Left hindlimb (tissue), 1 donor: ENCODE measurements at places on chromosomes 6 and 20.
A peak's percentile ranks its signal among the peaks of the same experiment; 100 is the strongest.

DNA sequence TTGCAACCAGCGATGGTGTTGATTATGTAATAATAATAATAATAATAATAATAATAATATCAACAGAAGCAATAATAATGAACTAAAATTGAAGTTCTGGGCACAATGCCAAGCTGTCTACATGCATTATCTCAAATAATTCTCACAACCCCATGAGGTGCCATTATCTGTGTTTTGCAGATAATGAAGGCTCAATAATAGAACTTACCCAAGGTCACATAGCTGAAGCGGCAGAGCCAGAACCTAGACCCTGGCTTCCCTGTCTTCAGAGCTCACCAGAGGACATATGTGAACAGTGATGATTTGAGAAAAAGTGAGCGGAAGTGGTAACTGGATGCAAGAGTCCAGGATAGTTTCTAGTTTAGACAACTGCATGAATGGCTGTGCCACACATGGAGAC lies 91.0 kb downstream of the HIVEP1 start:
- DNase-seq: no peak

DNA sequence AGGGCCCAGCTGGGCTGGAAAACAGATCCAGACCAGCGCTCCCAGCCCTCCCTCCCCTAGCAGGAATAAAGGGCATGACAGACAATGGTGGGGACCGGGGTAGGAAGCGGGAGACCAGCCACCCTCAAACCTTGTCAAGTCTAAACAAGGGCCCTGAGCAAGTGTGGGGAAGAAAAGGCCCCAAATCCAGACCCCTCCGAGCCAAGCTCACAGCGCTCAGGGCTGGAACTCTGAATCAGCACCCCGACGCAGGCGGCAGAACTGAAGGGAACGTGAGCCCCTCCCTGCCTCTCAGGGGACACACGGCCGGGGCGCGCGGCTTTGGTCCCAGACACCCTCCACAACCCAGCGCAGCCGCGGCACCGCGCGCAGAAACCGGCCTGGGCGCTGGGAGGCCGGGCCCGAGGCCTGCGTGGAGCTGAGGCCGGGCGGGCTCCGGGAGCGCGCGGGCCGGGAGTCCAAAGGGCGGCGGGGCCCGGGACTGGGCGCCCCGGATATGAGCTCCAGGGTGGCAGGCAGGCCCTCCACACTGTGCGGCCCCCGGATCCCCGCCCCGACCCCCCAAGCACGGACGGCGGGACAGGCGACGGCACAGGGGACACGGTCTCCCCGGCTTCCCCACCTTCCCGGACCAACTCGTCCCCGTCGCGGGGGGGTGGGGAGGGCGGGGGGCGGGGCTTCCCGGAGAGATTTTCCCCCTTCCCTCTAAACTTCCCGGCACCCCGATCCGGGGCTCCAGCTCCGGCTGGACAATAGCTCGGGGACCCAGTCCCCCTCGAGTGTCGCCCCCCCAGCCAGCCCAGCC lies 641 bp downstream of the TEAD3 start:
- no peak for DNase-seq

- peak; percentile 45 for DNase-seq
Observed at GRCh38 chr6:14228571-14228970, 111.0 kb downstream of the CD83 start.

DNA sequence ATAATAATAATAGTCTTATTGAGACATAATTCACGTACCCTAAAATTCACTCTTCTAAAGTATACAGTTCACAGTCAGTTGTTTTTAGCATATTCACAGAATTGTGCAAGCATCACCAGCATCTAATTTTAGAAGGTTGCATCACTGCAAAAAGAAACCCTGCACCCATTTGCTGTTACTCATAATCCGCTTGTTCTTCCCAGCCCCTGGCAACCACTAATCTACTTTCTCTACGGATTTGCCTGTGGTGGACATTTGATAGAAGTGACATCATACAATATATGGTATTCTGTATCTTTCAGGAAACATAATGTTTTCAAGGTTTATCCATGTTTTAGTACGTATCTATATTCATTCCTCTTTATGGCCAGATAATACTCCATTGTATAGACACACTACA lies 41.5 kb upstream of the FAM184A start:
- DNase-seq: no peak

DNA sequence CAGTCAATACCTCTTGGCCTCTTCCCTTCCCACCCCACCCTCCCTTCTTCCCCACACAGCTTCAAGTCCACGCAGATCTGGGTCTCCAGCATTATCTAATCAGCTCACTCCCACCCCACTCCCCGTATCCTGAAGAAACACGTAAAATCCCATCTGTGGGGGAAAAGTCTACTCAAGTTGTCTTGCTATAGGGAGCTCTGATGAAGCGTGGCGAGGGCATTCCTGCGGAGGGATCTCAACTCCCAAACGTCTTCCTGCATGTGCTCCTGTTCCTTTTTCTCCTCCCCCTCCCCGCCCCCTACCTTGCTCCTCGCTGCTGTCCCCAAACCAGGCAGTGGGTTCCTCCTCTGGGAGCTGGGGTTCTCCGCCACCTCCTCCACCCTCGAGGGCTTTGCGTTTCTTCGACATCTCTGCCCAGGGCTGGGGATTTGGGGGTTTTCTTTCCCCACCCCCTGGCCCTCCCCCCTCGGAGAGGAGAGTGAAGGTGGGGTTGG lies 181.8 kb downstream of the TBXT start:
- DNase-seq: no peak

DNA sequence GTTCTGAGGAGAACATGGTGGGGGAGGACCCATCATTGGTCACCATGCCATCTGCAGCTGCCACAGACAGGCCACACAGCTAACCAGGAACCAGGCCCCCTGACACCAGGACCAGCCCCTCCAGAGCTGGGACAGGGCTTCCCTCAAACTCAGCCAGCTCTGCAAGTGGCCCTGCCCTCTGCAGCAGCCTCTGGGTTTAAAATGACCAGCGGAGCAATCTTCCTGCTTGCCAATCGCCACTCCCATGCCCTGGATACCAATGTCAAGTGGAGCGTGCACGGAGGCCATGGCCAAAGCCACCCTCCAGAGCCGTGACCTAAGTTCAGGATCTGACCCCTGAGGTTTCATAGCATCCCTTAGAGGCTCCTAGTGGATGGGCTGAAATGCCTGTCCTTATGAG lies 199.4 kb downstream of the SYNDIG1 start:
- DNase-seq: no peak

- no peak for DNase-seq
Observed at GRCh38 chr6:10412461-10413261, 2.2 kb downstream of the TFAP2A start.

- DNase-seq: no peak
Observed at GRCh38 chr20:36086767-36087166, 67.8 kb upstream of the EPB41L1 start.

DNA sequence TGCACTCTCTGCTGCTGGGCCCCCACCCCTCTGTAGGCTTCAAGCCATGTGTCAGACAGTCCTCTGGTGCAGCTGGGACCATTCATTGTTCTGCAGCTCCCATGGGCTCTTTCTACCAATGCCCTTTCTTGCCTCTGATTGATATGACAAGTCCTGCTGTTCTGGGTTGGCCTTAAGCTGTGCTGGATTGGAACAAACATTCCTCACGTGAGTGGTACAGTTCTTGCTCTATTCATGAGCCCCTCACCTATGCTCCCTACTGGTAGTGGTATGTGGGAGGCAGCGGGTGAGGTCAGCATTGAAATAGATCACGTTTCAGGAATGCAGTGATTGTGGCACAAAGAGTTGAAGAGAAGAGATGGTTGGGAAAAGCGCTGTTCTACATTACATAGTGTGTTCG lies 48.8 kb upstream of the RALY start:
- DNase-seq: no peak

DNA sequence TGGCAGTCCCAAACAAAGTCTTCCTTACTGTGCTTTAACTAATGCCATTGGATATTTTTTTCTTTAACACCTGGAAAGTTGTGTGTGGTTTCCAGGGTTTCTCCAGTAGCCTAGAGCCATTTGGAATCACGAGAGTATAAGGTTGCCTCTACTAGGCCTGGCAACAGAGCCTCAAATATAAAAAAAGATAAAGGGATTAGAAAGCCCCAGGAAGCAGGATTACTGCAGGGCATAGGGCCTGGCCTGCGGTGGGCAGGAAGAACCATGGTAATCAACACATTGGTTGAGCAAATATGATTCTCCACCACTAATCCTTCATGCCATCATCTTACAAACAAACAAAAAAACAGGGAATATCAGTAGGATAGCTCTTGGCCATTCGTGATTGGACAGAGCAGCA lies 177.8 kb upstream of the GGTLC1 start:
- no peak for DNase-seq

- no peak for DNase-seq
Observed at GRCh38 chr20:37697314-37697713, 3.5 kb downstream of the CTNNBL1 start.

DNA sequence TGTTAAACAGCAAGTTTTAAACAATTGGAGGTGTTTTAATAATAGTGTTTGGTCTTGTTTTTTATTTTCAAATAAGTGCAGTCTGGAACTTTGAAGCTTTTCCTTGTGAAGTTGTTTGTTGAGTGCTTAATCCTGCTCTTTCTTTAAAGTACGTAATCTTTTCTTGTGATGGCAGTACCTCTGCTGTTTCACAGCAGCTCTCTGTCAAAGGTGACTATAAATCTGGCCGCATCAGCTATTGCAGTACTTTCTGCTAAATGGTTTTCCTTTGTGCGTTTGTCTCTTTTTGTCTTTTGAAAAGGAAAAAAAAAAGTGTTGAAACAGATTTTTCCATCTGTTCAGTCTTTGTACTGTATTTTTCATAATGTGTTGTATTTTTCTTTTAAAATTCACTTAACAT lies 12.7 kb downstream of the STXBP5 start:
- no peak for DNase-seq

GRCh38 chr20:46439837-46440236 lies 33.4 kb upstream of the ELMO2 start:
- no peak for DNase-seq

DNA sequence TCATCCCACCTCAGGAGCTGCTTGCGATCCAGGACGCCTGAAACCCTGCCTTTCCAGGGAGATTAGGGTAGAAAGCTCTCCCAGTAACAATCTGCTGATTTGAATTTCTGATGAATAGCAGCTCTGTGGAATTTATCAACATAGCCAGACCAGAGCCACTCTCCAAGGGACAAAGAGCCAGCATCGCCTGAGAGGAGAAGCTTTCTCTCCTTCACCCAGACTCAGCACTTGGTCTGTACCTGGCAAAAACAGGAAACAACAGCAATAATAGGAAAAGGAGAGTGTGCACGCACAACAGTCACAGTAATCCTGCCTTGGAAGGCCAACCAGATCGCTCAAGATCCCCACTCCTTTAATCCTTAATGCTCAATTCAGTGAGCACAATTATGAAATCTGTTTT lies 22.3 kb upstream of the ROS1 start:
- no peak for DNase-seq

DNA sequence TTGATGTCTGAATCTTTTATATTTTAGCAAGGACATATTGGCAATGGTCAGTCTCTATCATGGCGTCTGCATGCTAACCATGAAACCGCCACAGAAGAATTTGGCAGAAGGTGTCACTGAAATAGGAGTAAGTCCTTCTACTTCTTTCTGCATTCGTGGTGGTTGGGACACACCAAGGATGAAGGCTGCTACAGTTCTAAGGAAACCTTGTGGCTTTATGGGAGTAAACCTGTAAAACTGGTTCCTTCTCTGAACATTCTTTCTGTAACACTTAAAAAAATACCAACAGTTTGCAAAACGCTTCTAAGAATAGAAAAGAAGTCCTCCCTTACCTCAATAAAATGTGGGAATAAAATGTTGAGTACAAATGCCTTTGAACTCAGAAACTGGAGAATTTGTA lies 195.3 kb downstream of the SLC24A3 start:
- DNase-seq: no peak

- peak; percentile 74 for DNase-seq
Observed at GRCh38 chr6:27518881-27519795, 46.2 kb upstream of the ZNF184 start.

GRCh38 chr6:163427498-163428254 lies 13.2 kb downstream of the QKI start:
- no peak for DNase-seq

GRCh38 chr6:104589940-104590339 lies 269.8 kb downstream of the HACE1 start:
- DNase-seq: no peak

GRCh38 chr20:44765701-44766347 lies 20.2 kb downstream of the KCNK15 start:
- no peak for DNase-seq

DNA sequence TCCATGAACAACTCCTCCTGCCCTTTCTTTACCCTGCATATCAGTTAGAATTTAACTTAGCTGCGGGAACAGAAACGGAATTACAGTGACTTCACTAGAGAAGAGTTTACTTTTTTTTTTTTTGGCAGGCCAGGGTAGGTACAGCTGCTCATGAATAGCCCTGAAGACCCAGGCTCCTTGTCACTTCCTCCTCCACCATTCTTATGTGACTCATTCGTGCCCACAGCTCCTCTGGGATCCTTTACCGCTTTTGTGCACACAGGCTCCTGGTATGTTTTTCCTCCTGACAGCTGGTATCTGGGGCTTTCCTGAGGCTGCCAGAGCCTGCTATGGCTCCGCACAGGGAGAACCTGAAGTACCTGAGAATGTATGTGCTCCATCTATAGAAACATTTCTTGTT lies 3.9 kb upstream of the KCNS1 start:
- no peak for DNase-seq

- DNase-seq: peak; percentile 38
Observed at GRCh38 chr6:112827793-112828192, 480.7 kb downstream of the RFPL4B start.

GRCh38 chr20:60883496-60883895 lies 368.6 kb upstream of the CDH4 start:
- no peak for DNase-seq

DNA sequence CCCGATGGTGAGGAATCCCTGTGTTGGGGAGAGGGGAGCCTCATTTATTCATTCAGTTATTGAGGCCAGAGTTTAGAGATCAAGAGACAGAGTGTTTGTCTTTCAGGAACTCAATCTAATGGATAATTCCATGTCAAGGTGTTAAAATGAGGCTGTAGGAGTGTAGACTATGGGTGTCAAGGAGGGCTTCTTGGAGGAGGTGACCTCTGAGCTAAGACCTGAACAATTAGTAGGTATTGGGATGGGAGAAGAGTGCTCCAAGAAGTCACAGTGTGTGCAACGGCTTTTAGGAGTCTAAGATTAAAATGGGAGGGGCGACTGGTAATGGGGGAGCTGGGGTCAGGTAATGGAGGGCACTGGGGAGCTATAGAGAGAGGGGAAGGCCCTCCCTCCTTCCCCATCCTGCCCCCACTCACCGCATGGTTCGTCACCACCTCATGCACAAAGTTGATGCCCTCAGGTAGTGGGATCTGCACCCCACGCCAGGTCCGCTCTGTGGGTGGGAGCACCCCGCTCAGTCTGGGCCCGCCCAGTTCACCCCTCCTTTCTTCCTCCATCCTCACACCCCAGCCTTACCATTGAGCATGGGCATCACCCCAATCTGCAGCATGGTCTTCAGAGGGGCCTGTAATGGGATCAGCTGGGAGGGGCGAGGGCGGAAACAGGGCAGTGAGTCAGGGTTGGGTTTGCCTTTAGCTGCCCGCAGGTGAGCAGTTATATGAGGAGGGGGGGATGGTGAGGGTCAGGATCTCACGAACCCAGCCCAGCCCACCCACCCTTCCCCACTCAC lies 8.1 kb downstream of the CTSA start:
- no peak for DNase-seq

GRCh38 chr20:8315639-8316573 lies 183.8 kb downstream of the PLCB1 start:
- no peak for DNase-seq
